IMR-90 (cell line): ENCODE measurements at places on chromosomes 7 and 10.

DNA sequence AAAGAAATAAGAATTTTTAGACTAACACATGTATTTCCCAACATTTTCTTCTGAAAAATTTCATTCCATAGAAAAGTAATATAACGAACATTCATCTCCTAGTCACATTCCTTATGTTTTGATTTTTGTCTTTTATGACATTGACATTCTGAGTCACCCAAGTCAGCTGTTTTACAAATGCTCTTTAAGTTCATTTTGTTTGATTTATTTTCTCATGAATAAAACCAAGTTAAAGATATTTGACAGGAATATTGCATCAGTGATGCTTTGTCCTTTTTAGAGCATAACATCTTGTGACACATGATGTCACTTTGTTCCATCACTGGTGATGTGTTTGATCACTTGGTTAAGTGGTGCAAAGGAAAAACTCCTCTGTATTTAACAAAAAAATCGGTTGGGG, 48.4 kb downstream of the HGF start:
- DNase-seq, result no peak

DNA sequence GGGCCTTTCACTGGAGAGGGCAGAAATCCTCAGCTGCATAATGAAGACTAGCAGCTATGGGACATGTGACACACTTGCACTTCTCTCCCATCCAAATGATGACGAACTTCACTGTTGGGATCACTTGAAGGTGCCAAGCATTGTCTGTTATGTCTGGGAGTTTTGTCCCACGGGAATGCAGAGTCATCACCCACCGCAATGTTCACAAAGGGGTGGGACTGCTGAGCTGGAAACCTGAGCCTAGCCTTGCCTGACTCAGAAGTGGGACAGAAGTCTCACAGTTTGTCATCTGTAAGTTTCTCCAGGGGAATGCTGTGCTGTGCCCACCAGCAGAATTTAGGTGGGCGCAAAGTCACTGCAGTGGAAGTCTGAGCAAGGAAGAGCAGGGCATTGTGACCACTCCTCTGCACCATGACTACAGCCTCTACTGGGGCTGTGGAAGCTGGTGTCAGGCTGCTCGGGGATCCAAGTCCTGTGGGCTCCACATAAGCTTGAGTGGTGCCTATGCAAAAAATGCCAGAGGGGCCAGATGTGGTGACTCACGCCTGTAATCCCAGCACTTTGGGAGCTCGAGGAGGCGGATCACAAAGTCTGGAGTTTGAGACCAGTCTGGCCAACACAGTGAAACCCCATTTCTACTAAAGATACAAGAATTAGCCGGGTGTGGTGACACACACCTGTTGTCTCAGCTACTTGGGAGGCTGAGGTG, 472.0 kb upstream of the CNTNAP2 start:
- DNase-seq, result no peak

DNA sequence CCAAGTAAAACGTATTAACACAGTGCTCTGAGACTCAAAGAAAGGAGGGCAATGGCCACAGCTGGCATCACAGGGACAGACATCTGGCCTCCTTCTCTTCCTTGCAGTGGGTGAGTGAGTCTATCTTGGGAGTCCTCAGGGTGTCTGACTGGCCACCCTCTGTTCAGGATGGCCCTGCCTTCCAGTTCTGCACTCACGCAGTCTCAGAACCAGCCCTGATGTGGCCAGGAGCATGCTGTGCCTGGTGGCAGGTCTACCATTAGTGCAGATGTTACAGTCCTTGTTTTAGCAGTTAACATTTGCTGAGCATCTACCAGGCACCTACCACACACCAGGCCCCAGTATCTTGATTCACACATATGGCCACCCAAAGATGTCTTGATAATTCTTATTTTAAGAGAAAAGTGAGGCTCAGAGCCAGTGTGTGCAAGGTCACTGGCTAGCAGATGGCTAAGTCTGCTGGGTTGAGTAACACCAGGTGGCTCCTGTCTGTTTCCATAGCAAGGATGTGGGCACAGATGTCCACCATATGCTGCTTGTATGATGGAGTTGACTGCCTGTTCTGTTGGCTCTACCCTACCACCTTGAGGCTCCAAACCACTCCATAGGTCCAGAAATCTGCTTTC, 23.2 kb upstream of the ARHGAP22 start:
- DNase-seq, result peak; percentile 55

DNA sequence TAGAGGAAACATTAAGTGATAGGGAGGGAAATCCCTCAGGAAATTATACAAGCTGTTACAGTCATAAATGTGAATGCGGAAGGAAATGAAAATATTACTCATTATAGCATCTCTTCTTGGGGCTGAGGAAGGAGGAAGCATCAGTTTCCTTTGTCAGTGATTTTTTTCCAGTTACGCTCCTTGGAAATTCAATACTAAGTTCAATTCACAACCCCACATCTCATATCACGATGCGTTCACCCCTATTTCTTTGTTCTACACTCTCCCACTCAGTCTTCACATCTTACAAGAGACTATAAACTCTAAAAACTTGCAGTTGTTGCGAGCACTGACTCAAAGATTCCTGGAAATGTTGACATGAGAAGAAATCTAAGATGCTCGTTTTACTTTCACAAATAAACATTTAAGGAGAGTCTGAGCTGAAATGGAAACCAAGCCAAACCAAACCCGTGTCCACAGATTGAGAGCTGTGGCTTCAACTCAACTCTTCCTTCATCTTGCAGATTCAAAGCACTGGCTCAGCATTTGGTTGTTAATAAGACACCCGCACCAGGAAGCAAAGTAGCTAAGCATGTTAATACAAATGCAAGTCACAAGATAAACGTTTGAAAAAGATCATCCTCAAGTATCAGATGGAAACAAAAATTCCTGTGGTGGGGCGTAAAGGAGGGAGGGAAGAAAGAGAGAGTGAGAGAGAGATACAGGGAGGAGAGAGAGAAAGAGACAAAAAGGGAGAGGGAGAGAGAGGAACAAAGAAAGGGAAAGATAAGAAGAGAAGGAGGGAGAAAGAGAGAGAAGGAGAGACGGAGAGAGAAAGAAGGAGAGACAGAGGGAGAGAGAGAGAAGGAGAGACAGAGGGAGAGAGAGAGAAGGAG, 150.0 kb upstream of the RSU1 start:
- peak; percentile 94 for DNase-seq

- DNase-seq, result no peak
Measured at GRCh38 chr7:98557538-98558031, 59.5 kb upstream of the NPTX2 start.

DNA sequence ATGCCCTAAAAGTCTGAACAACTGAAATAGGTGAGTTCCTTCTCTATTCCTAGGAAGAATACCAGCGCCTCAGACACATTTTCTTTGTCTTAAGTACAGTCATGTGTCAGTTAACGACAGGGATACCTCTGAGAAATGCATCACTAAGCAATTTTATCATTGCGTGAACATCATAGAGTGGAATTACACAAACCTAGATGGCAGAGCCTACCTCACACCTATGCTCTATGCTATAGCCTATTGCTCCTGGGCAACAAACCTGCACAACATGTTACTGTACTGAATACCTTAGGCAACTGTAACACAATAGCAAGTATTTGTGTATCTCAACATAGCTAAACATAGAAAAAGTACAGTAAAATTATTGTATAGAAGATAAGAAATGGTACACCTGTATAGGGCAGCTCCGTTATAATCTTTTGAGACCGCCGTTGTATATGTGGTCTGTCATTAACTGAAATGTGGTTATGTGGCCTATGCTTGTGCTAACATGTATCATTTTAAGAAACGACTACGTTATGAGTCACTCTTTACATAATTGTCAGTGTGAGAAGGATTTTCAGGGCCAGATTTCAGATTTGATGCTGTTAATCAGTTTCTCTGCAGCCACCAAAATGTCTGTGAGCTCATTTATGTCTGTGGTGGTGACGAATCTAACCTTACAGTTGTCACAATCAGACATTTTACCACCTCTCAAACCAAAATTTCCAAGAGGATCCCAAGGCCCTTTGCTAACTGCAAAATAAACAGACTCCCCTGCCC, 66.1 kb upstream of the STK17A start:
- DNase-seq, result no peak

GRCh38 chr7:106110885-106111654, 1.0 kb downstream of the SYPL1 start:
- DNase-seq, result no peak

- DNase-seq, result no peak
Measured at GRCh38 chr10:59395984-59396383, 33.6 kb upstream of the FAM13C start.

DNA sequence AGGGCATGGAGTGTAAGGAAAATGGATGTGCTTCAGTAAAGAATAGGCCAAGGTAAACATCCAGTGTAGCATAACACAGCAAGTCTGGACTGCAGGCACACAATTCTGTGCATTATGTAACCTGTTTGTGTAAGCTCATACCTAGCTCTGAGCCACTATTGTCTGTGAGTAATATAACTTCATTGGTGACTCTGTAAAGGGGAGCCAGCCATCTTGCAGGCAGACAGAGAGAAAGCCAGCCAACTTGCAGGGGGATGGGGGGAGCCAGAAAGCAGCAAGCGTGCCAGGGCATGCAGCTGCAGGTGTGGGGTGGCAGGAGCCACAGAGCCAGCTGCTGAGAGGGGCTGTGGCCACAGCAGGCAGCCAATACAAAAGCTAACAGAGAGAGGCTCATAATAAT, 449.2 kb downstream of the IPMK start:
- DNase-seq, result no peak

- peak; percentile 48 for DNase-seq
Measured at GRCh38 chr7:18495412-18496340, at the start of gene HDAC9. HDAC9 (plus strand) TSS chr7:18495749; CDS start chr7:18496303, 554 bp downstream.

- DNase-seq, result no peak
Measured at GRCh38 chr7:104795616-104796398, 218.2 kb upstream of the KMT2E start.

- no peak for DNase-seq
Measured at GRCh38 chr7:11376529-11376928, 402.9 kb downstream of the PHF14 start.

DNA sequence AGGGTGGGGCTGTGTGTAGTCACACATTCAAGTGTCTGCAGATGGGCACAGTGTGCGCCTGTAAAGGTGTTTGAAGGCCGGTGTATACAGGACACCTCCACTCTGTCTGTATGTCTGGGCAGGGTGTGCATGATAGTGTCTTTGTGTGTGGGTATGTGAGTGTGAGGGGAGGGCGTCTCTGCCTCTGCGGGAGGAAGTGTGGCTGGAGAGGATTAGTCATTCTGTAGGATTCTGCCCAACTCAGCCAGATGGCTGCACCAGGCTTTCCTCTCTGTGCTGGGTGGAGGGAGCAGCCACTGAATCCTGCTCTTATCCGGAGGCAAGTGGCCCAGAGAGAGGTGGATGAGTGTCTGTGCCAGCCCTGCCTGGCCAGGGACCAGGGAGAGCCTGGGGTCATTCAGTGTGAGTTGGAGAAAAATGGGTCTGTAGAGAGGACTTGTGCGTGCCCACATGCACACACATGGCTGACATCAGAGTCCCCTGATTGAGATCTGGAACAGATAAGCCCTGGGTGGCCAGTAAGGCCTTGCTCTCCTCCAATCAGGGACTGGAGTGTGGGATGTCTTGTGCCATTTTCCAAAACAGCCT, 1.7 kb downstream of the SFXN3 start:
- DNase-seq, result peak; percentile 91

DNA sequence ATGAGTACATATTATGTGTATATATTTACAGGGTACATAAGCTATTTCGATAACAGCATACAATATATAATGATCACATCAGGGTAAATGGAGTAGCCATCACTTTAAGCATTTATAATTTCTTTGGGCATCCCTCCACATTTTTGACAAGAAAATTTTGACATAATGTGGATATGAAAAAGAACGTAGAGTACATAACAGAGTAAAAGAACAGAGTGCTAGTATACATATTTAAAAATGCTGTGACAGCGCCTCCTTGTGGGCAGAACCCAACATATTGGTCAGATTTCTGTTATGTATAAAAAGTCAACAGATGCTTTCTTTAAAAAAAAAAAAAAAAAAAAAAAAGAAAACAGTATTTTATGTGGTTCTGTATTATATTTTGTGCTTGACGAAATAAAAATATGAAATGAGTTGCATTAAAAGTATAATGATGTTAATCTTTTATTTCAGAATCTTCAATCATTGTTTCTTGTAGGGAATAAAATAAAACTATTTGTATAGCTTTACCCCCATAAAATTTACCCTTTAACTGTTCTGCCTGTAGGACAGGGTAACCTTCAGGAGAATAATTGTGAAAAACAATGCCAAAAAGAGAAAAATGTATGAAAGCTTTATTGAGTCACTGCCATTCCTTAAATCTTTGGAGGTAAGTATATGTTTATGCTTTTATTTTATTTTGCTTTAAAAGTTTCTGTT, 18.3 kb upstream of the HBP1 start:
- peak; percentile 78 for DNase-seq

GRCh38 chr10:13528123-13528874, 515 bp downstream of the BEND7 start:
- DNase-seq, result no peak

DNA sequence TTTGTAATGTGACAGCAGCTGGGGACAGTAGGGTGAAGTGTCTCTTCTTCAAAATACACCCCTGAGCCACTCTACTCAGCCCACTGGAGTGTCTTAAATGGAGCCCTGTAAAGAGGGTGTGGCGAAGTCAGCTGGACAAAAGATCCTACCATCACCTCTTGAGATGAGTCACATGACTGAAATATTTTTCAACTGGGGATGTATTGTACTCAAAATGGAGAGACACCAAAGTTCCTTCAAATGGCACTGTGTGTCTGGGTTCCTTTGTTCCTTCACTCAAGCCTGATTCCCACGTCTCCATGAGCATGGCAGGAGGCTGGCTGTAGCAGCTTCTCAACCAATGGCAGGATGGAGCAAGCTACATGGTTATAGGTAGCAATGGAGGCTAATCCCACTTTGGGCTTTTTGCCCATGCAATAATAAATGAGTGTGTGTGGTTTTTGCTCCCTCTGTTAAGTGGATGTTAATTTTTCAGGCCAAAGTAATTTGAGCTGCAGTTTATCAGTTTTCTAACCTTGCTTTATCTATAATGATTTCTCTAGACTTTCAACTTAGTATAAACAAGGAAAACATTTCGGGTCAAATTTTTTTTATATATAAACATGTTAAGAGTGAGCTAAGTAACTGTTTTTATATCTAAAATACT, 68.2 kb downstream of the CLEC2L start:
- DNase-seq, result no peak

DNA sequence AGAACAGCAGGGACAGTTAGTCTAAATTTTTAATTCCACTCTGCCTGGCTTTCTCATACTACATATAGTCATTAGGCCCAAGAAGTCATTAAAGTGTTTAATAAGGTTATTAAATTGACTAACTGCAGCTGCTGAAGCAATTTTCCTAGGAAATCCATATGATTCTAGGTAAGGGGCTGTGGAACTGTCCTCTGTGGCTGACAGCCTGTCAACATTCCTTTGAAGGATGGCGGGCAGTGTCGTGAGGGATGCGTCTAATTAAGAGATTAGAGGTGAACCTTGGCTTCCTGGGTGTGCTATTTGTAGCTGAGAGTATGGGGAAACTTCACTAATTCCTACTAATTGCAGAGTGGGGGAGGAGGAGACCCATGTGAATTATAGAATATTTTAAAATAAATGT, 64.6 kb downstream of the SNX10 start:
- no peak for DNase-seq
